ENCODE measurements at places on chromosomes 3 and 15.
A peak's percentile ranks its signal among the peaks of the same experiment; 100 is the strongest.

DNA sequence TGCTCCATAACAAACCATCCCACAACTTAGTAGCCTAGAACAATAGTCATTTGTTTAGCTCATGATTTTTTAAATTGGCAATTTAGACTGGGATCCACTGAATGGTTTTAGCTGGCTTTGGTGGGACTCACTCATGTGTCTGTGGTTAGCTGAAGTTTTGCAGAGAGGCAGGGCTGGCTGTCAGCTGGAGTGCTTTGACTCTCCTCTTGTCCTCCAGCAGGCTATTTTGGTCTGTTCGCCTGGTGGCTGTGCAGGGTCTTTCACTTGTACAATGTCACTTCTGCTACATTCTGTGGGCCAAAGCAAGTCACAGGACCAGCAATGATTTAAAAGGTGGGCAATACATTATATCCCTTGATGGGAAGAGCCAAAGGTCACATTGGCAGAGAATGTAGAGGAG, 1146.5 kb downstream of the ROBO2 start:
- DNase-seq: no peak

DNA sequence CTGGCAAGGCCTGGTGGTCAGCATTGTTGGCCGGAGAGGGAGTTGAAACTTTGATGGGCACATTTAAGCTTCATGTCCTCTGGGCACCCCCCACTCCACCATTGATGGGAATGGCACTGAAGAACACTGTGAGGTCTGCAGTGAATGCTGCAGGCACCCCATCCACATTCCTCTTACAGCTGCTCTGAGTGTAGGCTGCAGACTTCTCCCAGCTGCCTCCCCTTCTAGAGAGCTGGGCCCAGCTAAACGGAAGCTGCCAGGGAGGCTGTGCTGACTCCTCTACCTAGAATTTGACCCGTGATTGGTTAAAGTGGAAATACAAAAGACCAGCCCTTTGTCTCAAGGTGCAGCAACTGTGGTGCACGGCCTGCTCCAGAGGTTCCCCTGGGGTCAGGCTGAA, 10.6 kb downstream of the TMEM158 start:
- DNase-seq: no peak

DNA sequence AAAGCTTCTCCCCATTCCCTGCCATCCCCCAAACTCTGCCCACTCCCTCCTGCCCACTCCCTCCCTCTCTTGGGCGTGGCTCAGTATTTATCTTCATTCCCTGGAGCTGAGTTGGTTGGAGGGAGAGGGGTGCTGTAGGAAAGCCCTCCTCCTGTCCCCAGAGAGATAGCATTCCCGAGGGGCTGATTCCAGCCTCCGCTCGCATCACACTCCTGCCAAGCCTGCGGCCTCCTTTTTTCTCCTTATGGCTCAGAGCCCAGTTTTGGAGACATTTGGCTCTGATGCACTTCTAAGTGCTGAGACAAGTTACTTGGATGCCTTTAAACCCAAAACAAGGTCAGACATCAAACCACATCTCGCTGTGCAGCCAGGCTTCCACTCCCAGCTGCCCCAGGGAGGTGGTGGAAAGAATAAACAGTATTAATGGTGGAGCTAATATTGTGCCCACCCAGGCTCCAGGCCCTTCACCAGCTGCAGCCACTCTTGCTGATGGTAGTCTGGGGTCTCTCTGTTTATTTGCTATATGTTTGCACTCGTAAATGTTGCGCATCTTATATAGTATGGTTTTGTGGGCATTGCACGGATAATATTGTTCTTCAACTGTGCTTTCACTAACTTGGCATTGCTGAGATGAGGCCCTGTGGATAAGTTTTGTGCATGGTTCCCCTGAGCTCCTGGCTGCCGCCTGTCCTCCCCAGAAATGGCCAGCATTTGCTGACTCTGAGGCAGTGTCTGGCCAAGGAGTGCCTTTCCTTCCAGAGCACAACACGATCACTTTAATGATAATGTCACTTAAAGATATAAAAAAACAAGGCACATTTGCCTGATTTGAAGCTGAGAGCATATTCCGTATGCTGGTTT, 157.2 kb downstream of the LRRC28 start:
- no peak for DNase-seq

DNA sequence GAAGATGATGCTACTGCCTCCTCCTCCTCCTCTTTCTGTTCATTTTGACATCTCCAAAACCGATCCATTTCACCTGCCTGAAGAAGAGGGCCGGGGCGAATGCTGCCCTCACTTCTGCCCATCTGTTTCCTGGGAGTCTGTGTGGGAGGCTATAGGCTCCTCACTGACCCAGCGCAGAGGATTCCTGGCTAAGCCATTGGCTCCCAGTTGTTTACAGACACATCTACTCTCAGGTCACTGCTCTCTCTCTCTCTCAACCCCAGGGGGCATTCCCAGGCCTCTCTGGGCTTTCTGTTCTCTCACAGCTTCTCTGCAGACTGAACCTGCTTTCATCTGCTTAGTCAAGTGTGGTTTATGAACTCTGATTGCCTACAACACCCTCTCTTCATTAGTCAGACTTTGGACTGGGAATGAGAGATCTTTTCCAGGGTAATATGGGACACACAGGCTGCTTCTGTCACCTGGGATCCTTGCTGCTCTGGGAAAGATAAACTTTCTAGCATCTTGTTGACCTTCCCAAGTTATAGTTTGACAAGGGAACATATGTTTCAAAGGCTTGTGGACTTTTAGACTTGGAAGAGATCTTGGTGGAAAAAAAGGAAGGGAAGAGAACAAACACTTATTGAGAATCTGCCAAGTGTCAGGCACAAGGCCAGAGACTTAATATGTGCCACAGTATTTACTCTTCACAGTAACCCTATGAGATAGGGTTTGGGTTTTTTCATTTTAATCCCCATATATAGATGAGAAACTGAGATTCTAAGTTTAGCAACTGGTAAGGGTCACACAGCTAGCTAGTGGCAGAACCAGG, 30.2 kb upstream of the USP3 start:
- peak; percentile 63 for DNase-seq

DNA sequence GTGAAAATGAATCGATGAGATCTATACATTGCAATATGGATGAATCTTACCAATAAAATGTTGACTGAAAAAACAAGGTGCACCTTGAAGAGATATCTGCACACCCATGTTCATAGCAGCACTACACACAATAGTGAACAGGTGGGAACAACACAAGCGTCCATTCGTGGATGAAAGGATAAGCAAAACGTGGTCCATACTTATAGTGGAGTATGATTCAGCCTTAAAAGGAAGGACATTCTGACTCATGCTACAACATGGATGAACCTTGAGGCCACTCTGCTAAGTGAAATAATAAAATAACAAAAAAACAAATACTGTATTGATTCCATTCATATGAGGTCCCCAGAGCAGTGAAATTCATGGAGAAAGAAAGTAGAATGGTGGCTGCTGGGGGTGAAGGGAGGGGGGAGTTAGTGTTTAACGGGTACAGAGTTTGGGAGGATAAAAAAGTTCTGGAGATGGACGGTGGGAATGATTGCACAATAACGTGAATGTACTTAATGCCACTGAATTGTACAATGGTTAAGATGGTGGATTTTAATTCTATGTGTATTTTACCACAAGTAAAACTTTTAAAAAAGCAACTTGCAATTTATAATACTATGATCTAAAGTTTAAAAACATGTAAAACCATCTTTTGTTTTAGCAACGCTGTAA, 35.6 kb downstream of the IQSEC1 start:
- DNase-seq: no peak

- no peak for DNase-seq
Measured at GRCh38 chr3:110243081-110243480, 828.5 kb upstream of the NECTIN3 start.

GRCh38 chr15:65954289-65954741, 85.0 kb downstream of the RAB11A start:
- no peak for DNase-seq

GRCh38 chr3:88775026-88775690, 332.3 kb upstream of the EPHA3 start:
- no peak for DNase-seq
